ENCODE measurements at places on chromosomes 5 and 9. TPM values are rescaled to one million over a fixed set of nuclear protein-coding genes. Genes with fewer than 3 reads are reported as not detected.

DNA sequence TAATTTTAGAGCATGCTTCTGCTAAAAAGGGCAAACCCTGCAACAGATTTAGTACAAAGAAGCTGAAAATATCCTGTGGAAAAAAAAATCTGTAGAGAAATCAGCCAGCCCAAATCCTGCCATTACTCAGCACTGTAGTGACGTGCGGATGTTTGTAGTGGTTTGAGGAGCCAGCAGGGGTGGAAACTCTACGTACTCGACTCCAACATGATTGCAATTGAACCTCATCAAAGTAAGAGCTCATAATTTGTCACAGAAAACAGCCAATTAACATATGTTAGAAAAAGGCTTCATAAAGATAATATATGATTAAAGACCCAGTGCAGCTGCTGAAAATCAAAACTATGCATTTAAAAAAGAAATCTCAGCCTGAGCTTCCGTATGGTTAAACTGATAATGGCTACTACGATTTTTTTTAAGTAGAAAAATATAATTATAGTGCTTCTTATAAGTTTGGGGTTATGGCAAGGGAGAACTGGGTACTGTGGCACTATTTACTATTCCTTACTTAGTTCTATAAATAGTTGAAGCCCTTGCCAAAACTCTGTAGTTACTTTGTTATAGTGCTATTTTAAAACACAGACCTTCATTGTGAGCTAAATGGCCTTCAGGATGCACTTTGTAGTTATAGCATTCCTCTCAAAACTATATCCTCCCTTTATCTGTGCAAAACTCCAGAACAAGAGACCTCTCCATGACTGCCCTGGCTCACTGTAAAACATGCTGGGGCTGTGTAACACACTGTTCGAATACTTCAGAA is 49.4 kb downstream of the MEF2C start:
- DNase-seq = peak; percentile 19

- no peak for DNase-seq
These were observed 100.3 kb downstream of the ROR2 start for GRCh38 chr9:91849694-91850093.

- no peak for DNase-seq
These were observed 50.3 kb downstream of the UBE2QL1 start for GRCh38 chr5:6498968-6499367.

DNA sequence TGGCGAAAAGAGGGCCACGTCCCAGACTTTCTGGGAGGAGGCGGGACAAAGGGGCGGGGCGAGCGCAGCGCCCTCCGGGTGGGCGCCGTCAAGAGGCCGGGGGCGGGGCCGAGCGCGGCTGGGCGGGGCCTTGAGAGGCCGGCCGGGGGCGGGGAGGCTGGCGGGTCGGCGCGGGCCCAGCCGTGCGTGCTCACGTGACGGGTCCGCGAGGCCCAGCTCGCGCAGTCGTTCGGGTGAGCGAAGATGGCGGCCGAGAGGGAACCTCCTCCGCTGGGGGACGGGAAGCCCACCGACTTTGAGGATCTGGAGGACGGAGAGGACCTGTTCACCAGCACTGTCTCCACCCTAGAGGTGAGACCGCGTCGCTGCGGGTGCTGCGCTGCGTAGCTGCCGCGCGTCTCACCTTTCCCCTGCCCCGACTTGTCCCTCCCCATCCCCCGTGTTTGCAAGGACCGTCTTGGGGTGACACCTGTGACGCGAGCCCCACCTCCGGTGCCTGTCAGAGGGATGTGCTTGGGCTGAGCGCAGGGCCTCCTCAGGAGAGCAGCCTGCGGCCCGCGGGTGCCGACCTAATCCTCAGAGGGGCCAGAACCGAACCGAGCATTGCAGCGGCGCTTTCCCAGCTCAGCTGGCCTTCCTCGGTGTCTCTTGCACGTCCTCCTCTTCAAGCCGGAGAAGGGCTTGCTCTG is at the start of gene SNX2:
Gene SNX2, plus strand, starts transcription at position 220 of the 689 bp plus-strand sequence. Its CDS starts 24 bp downstream, at position 244.
- peak; percentile 98 for DNase-seq

DNA sequence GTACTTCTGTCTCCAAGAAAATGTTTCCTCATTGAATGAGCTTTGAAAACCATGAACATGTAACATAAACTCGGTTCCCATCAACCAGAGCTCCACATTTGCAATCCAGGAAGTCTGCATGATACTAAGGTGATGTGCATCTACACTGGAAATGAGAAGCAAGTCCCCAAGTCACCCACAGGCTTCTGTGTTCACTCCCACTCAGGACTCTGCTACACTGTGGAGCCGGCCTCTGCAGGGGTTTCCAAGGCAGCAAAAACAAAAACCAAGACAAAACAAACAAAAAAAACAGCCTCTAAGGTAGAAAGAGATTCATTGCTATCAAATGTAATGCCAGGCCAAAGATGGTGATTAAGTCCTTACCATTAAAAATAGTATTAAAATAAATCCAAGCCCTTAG is 593.7 kb downstream of the IRX1 start:
- DNase-seq = no peak

DNA sequence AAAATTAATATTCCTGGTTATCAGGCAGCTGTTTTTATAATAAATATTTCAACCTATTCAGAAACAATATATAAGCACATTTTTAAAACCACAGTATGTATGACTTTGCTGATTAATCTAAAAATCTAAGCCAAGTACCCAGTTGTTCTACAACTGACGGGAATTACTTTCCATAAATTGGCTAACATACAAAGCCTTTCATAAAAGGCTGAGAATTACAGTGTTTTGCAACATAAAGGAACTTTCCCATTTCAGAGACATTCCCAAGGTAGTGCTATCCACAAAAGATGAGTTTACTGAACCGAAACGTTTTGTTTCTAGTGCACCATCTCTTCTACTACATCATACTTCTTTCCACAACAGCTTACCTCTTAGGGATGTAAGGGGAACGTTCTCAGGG is 7.2 kb downstream of the RNF145 start:
- no peak for DNase-seq

GRCh38 chr9:22050924-22051323 is 41.8 kb upstream of the CDKN2B start:
- no peak for DNase-seq

DNA sequence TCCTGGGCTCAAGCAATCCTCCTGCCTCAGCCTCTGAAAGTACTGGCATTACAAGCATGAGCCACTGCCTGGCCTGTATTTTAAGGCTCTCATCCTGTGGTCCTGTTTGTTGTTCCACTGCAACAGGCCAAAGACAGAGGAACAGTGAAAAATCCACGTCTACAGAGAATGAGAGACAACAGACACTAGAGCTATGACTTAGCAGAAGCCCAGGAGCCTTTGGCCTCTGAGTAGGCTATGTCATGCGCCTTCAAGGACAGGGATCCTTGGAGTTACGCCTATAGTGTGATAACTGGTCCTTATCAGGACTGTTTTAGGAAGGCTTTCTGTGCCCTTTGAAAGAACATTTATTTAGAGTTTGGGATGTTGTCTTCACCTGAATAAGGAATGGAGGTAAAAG is 10.5 kb downstream of the POC5 start:
- no peak for DNase-seq

GRCh38 chr5:170161069-170161468 is 55.4 kb downstream of the FOXI1 start:
- no peak for DNase-seq

- DNase-seq = no peak
These were observed 36.3 kb downstream of the TSTD2 start for GRCh38 chr9:97596906-97597305.

Gene PCDHGA11
- 1.8 TPM for total RNA-seq

Gene CTSV
- 107 TPM for total RNA-seq

Gene IL17B
- total RNA-seq = not detected

Gene PPP3R2
- not detected for total RNA-seq
